ENCODE measurements at places on chromosomes 7 and 10.
A peak's percentile ranks its signal among the peaks of the same experiment; 100 is the strongest.

DNA sequence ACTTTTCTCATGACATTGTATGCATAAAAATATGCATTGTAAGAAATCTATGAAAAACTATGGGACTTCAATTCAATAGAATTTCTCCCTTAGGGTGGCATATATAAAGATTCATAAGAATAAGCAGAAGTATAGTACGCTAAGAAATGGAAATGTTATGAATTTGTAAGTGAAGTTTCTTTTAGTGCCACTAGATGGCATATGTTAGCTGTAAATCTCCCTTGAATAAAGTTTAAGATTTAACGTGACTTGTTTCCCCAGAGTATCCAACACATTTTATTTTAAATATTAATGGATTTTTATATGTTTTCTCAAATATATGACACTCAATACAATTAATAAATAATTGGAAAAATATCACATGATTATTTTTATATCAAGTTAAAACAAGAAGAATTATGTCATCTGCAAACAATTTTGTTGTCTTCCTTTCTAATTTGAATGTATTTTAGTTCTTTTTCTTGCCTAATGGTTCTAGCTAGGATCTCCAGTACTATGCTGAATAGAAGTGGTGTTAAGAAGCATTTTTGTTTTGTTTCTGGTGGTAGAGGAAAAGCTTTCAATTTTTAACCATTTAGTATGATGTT lies 287.2 kb downstream of the HGF start:
- peak; percentile 16 for DNase-seq

- DNase-seq = no peak
Measured at GRCh38 chr10:33066558-33067236, 108.7 kb upstream of the ITGB1 start.

- no peak for DNase-seq
Measured at GRCh38 chr7:64656489-64656888, 9.4 kb upstream of the ZNF107 start.

DNA sequence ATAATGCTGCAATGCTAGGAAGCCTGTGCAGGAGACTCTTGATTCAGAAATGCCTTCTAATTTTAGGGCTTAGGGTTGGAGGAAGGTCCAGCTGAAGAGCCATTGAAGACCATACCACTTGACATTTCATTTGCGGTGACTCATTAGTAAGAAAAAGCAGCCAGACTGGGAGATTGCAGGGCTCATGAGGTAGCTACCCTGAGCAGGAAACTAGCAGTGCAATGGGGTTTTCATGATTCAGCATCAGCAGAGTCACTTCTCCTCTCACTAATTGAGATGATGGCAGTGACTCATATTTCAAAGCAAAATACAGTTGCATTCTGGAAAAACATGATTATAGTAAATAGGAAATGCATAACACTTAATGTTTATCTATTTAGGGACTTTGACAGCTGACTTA lies 434.1 kb downstream of the DNAJB9 start:
- no peak for DNase-seq

GRCh38 chr10:62817766-62818425 lies 1.7 kb upstream of the EGR2 start:
- DNase-seq = peak; percentile 93
